Activated naive CD4-positive, alpha-beta T cell treated with anti-CD3 and anti-CD28 coated beads for 36 hours (primary cell): ENCODE measurements at places on chromosomes 2 and 18. TPM values are rescaled to one million over a fixed set of nuclear protein-coding genes. Genes with fewer than 3 reads are reported as not detected.

Gene GPR75
- 0.10 TPM for total RNA-seq

DNA sequence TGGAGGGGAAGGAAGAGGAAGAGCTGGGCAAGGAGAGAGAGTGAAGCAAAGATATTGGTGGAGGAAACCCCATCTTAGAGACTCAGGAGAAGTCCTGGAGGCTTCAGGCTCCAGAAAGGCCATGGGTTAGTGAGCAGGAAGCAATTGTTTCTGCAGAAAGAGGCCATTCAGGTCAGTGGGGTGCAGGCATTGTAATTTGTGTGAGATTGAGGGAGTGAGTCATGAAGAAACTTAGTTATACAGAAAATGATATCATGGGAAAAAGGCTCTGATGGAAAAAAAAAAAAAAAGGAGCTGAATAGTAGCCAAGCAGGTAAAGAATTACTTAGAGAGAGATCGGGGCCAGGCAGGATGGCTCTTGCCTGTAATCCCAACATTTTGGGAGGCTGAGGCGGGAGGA is 4.0 kb downstream of the EMILIN2 start:
- no peak for DNase-seq

DNA sequence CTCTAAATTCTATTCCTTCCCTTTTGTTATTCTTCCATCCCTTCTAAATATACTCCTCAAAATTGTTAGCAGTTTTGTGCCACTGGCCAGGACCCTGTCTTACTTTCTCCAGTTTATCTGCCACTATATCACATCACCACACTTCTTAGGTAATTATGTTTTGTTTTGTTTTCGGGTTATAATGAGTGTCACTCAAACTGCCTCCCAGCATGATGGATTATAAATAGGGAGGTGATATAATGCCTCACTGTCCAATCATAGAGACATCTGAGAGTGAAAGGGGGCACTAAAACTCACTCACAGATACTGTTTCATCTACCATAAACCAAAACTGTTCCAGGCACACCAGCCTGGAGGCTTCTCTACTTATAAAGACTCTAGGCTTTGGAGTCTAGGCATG is 3.5 kb downstream of the RSAD2 start:
- no peak for DNase-seq

DNA sequence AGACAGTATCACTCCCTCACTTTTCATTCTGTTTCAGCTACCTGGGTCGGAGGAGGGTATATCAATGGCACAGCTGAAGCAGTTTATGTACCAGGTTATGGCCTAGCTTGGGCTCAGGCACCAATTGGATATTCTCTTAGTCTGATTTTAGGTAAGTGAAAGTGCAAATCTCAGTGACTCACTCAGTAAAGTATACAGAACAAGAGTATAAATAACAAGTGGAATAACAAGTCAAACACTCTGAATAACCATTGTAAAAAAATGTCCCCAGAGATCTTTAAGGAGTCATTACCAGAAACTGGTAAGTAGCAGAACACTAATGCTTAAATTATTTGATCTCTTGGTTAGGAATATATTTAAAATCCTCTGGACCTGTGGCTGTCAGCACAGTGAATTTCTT is 5.7 kb downstream of the SLC5A7 start:
- no peak for DNase-seq

DNA sequence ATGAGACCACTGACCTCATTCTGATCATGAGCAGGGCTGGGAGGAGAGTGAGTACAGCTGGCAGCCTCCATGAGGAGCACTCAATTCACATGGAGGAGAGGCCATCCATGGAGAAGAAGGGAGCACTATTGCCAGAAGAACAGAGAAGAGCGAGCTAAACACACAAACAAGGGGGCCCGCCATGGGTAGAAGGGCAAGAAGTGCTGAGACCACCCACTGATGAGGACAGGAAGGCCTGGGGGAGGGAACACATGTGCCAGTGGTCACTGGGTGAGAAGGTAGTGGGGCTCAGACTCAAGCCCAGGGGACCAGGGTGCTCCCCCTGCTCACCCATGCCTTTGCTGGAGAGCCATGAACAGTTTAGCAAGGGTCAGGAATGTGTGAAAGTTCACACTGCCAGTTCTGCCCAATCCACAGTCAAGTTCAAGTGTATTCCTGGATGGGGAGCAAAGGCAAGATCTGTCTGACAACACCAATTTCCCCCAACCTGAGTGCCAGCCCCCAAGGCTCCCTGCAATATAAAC is 57.7 kb downstream of the TTC32 start:
- DNase-seq, result no peak

DNA sequence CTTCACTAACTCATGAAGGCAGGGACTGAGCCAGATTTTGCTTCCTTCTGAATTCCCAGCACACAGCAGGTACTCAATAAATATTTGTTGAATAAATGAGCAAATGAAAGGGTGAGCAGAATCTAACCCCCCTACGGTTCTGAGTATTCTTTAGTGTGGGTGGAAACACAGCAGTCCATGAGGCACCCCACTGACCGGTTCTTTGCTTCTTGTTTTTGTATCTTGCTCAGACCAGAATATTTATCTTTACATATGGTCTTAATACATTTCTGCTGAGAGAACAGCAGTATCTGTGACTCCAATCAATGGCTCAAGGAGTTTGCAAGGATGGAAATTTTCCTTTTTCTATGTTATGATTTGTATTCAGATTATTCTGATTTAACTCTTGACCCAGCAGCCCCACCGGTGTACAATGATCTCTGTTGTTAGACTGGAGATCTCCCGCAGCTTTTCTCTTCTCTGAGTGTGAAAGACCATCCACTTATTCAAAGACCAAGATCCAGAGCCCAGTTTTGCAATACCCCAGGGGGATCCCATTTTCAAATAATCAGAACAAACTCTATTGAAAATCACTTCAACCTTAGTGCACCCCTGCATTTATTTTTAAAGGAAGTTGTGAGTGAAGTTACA is 506.5 kb upstream of the TNP1 start:
- DNase-seq, result no peak

Gene ONECUT2
- total RNA-seq, result not detected

Gene GPR45
- total RNA-seq, result not detected

- peak; percentile 34 for DNase-seq
These were observed 16.0 kb downstream of the ASPRV1 start for GRCh38 chr2:69945441-69945840.
